ENCODE measurements at places on chromosomes 5 and 9.

- no peak for DNase-seq
Observed at GRCh38 chr9:98304381-98304780, 48.9 kb upstream of the TBC1D2 start.

GRCh38 chr9:120710110-120710981, 3.9 kb downstream of the MEGF9 start:
- DNase-seq = no peak

DNA sequence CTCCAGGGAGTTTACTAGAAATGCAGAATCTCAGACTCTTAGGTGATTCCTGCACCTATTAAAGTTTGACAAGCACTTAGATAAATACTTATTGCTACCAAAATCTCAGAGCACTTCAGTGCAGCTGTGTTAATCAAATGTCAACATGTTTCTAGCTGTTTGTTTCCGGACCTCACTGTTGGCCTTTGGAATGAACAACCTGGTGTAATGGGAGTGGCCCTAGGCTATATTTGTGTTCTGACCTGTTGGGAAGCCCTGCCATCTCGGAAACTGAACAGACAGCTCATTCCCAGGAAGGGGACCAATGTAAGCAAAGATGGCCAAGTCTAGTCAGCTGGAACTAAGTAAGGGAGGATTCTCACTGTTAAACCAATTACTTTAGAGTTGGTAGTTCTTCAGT, 145.0 kb upstream of the SLC28A3 start:
- DNase-seq = no peak

DNA sequence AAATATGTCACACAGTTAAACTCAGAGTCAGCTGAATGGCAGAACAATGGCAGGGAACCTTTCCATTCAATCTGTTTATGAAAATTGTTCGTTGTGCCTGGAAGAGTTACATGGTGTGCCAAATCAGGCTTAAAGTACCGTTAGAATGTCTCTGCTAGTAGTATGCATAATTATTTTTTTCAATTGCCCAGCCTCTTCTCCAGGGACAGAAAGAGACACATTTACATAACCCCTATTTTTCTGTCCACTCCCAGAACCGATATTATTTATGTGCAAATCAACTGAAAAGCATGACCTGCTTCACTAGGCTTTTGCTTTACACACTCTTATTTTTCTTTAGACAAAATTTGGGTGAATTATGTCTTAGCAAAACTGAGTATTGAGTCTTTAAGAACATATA, 459.1 kb downstream of the EFNA5 start:
- DNase-seq = no peak

- no peak for DNase-seq
Observed at GRCh38 chr5:4942831-4943178, 197.3 kb upstream of the ADAMTS16 start.

DNA sequence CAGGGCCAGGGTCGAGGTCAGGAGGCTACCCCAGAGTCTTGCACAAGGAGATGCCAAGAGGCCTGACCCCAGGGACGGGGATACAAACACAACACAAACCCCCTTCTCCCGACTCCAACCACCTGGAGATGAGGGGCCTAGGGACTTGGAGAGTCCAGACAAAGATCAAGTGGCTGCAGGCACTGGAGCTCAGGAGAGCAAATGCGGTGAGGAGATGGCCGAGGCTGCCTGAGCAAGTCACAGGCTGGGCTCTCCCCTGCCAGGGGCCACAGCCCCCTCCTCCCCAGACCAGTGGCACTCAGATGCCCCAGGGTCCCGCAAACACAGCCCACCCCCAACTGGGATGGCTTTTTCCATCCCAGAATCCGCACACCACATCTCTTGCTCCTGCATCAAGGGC, 15.8 kb downstream of the SH3GLB2 start:
- DNase-seq = no peak

DNA sequence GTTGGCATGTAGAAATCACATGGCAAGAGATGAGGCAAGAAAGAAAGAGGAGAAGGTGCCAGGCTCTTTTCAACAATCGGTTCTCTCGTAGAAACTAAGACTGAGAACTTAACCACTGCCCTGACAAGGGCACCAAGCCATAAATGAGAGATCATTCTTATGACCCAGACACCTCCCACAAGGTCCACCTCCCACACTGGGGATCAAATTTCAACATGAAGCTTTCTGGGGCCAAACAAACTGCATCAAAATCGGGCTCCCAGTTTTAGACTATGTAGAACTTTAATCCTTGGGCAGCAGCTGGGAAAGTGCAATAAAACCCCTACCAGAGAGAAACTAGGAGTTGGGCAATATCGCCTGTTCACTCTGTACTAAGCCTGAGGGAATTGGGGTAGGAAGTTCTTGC, 150.2 kb upstream of the CCDC152 start:
- no peak for DNase-seq

DNA sequence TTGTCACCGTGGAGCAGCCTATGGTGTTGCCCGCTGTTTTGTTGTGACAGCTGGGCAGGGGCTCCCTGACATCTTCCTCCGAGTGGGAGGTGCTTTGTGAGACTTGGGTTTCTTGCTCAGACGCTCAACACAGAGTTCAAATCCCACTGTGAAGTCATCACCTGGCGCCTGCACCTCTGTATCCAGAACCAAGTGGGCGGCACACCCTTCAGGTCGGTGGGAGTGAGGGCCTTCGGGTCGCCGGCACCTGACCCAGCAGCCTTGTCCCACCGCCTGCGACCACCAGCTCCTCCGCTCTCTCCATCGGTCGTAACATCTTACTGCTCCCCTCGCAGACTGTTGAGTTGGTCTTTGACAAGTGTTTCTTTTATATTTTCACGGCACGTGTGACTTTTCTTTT, 37.6 kb upstream of the EXOC3 start:
- no peak for DNase-seq

- DNase-seq = no peak
Observed at GRCh38 chr9:127180457-127181314, 58.3 kb upstream of the ANGPTL2 start.
